CD4-positive, alpha-beta memory T cell (primary cell): ENCODE measurements at places on chromosomes 13 and 19.

- no peak for DNase-seq
Measured at GRCh38 chr13:98432638-98433037, 144.3 kb downstream of the STK24 start.

- peak; percentile 55 for DNase-seq
Measured at GRCh38 chr13:75357576-75358289, 124.2 kb downstream of the TBC1D4 start.

- DNase-seq = no peak
Measured at GRCh38 chr13:88937384-88937783, 1266.2 kb downstream of the SLITRK5 start.

GRCh38 chr13:38980750-38981078 lies 9.9 kb downstream of the STOML3 start:
- DNase-seq = no peak

GRCh38 chr13:113397608-113398425 lies 33.9 kb upstream of the GRTP1 start:
- DNase-seq = no peak

GRCh38 chr19:44071824-44072542 lies at the start of gene ZNF284:
Gene ZNF284 (plus strand): TSS chr19:44072159. CDS start chr19:44076390, 4,231 bp downstream.
- DNase-seq = peak; percentile 83

GRCh38 chr13:85724546-85725432 lies 74.4 kb downstream of the SLITRK6 start:
- no peak for DNase-seq

DNA sequence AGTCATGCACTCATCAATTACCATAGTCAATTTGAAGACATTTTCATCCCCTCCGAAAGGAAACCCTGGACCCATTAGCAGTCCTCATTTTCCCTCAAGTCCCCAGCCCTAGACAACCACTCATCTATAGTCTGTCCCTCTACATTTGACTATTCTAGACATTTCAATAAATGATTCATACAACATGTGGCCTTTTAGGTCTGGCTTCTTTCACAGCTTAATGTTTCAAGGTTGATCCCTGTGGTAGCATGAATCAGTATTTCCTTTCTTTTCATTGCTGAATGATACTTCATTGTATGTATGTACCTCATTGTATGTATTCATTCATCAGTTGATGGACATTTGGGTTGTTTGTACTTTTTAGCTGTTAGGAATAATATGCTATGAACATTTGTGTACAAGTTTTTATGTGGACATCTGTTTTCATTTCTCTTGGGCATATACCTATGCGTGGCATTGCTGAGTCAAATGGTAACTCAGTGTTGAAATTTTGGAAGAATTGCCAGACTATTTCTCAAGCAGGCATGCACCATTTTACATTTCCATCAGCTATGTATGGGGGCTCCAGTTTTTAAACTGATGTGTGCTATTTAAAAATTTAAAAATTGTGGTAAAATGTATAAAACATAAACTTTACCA lies 18.4 kb downstream of the SPATA13 start:
- DNase-seq = no peak
